ENCODE measurements at places on chromosomes 12 and 14.

GRCh38 chr14:103818870-103819269 lies 28.5 kb downstream of the PPP1R13B start:
- DNase-seq: no peak

- DNase-seq: no peak
Measured at GRCh38 chr12:15897433-15897832, 13.7 kb upstream of the DERA start.

DNA sequence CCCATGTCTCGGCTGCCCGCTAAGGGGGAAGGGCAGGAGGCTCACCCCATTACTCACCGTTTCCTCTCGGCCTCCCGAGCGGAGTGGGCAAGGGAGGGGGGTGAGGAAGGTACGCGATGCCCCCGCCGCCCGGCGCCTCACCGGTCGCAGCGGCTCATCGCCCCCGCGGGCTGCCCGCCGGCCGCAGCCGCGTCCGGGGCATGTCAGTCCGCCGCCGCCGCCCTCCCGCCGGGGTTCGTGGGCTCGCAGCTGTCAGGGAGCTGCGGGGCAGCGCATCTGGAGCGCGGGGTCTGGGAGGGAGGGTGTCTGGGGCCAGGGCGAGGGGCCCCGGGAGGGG lies 461 bp downstream of the SLC8A3 start:
- DNase-seq: no peak

DNA sequence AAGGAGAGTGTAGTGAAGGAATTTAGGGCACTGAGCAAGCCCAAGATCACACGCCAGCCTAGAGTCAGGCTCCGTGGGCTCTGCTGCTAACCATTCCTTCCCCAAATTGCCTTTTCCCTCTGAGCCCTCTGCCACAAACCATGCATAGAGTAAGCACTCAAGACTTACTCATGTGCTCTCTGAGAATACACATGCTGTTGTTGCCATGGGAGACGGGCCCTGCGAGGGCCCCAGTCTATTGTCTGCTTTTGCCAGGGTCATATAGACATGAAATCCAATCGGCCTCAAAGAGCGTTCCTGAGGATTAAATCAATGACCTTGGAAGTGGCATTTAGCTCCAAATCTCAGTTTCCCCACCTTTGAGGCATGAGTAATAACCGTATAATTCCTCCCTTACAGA lies 48.7 kb upstream of the WSCD2 start:
- DNase-seq: no peak

- no peak for DNase-seq
Measured at GRCh38 chr12:51822956-51823355, 25.6 kb downstream of the FIGNL2 start.

- DNase-seq: no peak
Measured at GRCh38 chr12:104163631-104164030, 25.6 kb upstream of the NFYB start.

DNA sequence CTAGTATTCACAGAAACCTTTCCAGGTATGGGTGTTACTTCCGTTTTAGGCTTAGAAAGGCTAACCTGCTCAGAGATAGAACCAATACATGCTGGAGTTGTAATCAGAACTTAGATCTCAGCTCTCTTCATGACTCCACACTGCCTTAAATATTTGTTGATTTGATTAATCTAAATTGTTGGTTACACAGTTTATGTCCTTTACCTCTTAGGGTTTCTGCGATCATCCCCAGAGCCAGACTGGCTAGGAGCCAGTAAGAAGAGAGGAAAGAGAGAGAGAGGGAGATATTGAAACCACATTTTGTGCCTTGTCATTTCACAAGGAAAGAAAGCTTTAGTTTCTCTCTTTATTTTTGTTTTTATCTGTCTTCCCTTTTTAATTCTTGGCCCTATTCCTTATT lies 16.8 kb upstream of the MGP start:
- no peak for DNase-seq

- DNase-seq: no peak
Measured at GRCh38 chr14:67524634-67524963, 8.5 kb upstream of the PLEKHH1 start.

DNA sequence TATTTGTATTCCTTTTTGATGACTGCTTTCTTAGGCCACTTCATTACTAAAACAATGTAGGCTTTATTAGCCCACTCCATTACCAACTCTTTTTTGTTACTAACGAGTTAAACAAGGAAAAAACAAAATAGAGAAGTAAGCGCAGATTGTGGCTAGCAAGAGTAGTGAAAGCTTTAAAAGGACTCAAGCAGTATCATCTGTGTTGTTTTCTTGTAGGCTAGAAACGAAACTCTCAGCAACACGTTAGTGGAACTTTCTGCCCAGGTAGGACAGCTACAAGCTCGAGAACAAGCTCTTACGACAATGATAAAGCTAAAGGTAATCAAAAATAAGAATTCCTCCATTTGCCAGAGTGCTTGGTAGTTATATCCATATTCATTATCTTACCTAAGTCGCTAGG lies 11.1 kb downstream of the CCDC62 start:
- no peak for DNase-seq

DNA sequence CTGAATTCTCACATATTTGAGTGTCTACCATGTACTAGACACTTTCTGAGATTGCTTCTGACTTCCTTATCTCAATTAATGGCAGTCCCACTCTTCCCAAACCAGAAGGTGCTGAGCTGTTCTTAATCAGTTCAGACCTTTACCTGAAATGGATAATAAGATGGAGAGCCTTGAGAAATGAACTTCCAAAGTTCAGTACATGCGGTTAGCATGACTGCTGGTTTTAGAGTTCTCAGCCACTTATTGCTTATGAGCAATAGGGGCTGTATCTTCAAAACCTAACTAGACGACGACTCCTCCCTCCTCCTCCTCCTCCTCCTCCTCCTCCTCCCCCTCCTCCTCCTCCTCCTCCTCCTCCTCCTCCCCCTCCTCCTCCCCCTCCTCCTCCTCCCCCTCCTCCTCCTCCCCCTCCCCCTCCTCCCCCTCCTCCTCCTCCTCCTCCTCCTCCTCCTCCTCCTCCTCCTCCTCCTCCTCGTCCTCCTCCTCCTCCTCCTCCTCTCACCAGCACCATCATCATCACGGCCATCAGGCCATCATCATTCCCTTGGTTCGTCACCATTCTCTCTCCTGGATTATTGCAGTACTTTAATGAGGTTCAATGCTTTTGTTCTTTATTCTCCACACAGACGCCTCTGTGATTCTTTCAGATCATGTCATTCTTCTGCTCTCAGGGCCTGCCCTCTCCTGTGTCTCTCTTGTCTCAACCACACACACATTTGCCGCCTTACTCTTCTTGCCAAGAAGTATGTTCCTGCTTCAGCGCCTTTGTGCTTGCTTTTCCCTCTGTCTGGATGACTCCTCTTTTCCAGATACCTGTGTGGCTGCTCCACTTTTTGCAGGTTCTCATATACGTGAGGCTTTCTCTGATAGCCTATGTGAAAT lies 2.7 kb downstream of the PCNX1 start:
- no peak for DNase-seq

DNA sequence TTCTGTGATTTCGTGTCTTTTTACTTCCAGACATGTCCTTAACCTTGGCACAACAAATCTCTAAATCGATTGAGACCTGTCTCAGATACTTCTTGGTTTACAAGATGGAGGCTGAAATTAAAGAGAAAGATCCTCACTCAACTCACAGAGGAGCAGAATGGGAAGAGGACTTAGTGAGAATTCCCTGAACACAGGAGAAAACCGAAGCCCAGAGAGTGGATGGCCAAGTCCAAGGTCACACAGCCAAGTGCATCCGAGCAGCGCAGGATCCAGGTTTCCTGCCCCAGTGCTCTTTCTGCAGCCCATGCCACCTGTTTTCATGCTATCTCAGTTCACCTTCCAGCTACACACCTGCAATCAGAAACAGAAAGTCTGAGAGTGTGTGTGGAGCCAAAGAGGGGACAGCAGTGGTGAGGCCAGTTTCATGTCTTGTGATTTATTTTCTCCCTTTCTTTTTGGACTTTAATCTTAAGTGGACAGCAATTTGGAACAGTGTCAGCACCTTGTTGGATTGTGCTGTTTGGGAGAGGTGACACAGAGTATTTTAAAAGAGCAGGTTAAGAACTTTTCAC lies 22.9 kb upstream of the TCL1B start:
- DNase-seq: no peak

- DNase-seq: no peak
Measured at GRCh38 chr12:130126023-130126432, 36.2 kb upstream of the FZD10 start.

DNA sequence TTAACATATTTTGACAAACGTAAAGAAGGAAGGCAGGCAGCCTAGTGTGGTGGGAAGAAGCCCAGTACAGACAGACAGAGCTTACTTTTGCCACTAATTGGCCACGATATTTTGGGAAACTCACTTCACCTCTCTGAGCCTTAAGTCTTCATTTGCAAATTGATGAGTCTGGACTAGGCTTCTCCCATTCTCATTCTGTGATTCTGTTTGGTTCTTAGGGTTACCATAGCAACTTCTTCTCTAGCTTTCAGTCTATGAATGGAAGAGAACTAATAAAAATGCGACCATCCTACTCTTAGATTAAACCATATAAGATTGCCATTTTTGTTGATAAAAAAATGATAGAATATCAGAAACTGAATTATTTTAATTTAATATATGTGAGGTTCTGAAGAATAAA lies 210.5 kb downstream of the SNAPC1 start:
- no peak for DNase-seq

DNA sequence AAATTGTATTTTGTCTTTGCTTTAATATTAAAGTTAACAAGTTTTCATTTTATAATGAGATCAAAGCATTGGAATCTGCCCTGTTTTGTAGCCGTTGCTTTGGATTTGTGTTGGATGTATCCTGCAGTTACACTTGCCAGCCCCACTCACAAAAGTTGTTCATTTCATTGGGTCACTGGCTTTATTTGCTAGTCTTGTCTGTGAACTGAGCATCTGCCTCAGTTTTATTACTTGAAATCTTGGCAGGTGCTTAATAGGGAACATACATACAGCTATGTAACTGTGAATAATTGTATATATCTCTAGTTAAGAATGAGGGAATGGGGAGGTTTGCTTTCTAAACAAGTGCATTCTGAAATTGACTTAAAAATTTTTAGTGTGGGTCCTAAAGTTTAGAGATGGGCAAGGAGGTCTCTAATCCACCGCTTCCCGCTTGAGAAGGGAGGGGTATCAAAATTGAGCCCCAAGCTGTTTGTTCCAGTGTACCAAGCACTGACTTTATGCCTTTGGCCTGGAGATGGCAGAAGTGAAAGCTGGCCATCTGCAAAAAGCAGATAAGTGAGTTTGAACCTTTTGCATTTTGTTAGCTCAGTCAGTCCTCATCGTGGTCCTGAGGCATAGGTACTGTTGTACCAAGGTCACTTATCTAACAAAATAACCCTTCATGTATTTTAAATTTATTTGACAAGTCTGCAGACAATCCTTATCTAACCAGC lies 9.3 kb downstream of the EIF5 start:
- no peak for DNase-seq
